ENCODE measurements at places on chromosomes 13 and 19.

DNA sequence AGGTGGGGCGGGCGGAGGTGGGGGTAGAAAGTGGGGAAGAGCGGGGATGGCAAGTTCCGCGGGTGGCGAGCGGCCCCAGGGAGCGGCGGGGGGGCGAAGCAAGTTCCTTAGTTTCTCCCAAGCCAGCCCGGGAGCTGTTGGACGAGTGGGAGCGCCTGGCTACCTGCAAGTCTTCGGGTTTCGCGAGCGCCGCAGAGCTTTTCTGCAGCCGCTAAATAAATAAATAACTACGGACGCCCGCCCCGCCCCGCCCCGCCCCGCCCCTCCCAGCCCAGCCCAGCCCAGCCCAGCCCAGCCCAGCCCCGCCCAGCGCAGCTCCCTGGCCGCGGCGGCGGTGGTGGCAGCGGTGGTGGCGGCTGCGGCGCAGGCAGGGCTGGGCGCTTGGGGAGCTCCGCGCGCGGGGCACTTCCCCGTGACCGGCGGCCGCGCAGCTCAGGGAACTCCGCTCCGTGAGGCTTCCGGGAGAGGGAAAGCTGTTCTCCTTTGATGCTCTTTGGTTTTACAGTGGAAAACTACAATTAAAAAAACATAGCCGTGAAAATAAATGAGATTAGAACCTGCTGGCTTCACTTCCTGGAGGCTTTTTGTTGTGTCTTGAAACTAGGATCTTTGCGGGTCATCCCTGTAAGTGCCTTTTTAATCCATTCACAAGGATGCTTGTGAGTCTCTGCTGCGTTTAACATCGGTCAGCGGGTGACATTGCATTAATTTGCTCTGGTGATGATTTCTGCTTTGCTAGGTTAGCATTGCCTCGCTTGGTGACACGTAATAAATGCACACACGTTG, at the start of gene UBE2L5:
TSS of gene UBE2L5 (plus strand) at position 440 of the 786 bp plus-strand sequence. CDS start 5,498 bp downstream, outside the sequence.
- peak; percentile 91 for DNase-seq

GRCh38 chr19:54707962-54708361, 16.3 kb upstream of the KIR3DL3 start:
- no peak for DNase-seq

DNA sequence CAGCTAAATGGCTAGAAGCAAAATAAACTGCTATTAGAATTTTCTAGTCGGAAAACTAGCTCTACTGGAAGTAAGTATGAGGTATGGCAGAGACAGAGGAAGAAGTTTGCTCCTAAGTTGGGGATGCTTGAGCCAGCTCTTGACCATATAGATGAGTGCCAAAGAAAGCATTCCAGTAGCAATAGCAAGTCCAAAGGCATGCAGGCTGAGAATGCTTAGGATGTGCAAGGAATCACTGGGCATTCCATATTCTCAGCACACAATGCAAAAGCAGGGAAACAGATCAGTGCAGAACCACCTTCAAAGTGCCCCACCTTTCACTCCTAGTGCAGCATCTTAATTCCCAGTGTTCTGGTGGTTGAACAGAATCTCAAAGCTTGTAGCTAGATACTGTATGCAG, 32.9 kb downstream of the SERTM1 start:
- no peak for DNase-seq

DNA sequence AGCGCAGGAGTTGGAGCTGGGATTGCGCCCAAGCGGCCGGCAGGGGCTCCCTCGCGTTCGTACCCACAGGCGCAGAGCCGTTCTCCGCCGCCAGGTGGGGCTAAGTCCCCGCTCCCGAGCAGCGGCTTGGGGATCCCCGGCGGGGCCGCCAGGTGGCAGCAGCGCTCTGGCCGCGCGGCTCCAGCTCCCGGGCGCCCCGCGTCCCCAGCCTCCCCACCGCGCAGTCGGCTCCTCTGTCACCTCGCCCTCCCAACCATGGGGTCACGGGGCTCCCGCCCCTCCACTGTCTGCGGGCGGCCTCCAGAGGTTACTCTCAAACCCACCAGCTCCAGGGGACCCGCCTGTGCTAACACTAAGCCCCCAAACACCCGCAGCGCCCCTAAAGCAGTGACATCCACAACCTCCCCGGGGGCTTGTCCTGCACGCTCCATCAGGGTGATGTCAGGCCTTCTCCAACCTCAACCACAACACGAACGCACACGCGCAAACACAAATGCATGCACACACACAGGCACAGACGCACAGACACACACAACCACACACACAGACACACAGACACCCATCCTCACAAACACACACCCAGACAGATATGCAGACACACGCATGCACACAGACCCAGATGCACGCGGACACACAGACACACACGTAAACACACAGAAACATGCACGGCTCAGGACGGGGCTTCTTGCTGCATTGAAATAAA, 18.4 kb upstream of the KCTD15 start:
- DNase-seq: peak; percentile 89

DNA sequence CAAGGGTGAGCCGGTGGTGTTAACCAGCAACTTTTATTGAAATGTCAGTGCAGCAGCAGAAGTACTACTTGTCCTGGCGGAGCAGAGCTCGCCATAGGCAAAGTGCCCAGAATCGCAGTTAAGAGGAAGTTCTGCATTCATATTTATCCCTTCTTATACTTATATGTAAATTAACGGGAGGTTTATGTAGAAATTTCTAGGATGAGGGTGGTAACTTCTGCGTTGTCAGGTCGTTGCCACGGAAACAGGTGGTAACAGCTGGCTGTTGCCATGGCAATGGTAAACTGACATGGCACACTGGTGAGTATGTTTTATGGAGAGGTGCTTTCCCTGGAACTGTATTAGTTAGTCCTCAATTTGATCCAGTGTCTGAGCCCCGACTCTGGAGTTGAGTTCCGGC, 2494.9 kb upstream of the PCDH20 start:
- DNase-seq: peak; percentile 62

DNA sequence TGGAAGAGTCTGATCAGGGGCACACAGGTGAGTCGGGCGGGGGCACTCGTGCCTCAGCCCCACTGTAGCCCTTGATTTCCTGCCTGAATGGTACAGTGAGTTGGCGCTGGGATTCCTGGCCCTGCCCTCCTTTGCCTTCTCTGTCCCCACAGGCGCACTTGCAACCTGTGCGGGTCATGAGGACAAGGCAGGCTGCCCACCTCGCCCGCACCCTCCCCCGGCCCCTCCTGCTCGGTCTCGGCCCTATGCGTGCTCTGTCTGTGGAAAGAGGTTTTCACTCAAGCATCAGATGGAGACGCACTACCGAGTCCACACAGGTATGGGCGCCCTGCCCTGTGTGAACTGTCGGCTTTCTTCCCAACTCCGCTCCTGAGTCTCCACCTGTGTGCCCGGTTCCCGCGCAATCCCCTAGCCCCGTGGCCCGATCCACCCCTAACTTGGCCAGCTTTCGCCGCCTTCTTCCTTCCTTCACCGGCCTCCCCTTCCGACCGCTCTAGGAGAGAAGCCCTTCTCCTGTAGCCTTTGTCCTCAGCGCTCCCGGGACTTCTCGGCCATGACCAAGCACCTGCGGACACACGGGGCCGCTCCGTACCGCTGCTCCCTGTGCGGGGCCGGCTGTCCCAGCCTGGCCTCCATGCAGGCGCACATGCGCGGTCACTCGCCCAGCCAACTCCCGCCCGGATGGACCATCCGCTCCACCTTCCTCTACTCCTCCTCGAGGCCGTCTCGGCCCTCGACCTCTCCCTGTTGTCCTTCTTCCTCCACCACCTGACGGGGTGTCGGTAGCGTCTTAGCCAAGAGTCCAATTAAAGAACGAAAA, 1.6 kb upstream of the KMT2B start:
- no peak for DNase-seq

DNA sequence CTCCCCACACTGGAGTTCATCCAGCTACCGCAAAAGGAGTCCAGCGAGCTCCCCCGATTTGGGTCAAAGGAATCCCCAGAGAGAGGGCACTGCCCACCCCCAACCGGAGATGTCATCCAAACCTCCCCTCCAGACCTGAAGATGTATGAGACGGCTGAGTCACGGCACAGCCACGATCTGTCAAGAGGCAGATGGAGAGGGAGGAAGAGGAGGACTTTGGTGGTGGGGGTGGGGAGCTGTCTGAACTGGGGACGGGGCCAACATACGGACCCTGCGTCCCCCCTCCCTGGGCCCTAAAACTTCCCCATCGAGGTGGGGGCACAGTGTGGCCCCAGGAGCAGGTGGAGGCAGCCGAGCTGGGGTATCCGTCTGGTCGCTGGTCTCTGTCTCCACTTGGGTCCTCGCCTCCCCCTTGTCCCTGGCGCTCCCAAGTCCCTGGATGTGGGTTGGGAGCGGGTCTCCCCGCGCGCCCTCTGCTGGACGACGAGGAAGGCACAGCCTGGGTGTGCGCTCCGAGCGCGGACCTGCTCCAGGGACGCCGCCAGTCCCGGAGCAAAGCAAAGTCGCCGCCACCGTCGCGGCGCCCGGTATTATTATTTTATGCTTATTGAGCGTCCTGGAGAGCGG, 3.8 kb downstream of the PDE4A start:
- DNase-seq: peak; percentile 84

DNA sequence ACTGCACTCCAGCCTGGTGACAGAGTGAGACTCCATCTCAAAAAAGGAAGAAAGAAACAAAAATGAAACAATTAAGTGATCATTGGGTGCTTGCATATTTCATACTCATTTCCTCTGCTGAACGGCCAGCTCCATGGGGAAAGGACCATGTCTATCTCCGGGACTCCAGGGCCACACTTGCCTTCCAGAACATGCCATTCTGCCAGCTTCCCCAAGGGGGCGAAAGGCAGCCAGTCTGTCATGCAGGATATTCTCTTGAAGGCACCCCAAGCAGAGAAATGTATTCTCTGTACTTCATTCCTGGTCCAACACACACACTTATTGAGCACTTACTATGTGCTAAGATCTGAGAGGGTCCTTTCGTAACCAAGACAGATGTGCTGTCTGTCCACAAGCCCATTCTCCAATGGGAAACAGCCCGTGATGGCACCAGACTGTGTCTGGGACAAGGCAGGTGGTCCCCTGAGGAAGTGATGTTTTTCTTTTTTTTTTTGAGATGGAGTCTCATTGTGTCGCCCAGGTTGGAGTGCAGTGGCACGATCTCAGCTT, 10.2 kb upstream of the CARM1 start:
- DNase-seq: no peak

DNA sequence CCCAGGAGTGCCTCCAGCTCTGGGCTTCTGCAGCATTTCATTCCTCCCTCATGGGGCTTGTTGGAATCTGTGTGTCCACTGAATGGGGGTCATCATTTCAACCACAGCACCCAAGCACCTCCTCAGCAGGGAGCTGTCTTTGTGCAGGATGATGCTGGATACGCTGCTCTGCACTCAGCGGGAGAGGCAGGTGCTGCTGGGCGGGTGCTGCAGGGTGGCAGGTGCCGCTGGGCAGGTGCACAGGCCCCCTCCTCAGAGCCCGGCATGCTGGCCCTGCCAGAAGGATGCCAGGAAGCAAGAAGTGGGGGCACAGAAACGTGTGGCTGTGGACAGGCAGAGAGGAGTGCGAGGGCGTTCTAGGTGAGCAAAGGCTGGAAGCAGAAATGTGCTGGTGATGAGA, 121.8 kb upstream of the VSTM2B start:
- DNase-seq: no peak

GRCh38 chr19:4868286-4868834, 893 bp upstream of the PLIN3 start:
- DNase-seq: no peak

- no peak for DNase-seq
Measured at GRCh38 chr19:48069435-48069834, 25.6 kb upstream of the CABP5 start.

- DNase-seq: no peak
Measured at GRCh38 chr13:113887700-113888201, 23.9 kb upstream of the GAS6 start.

DNA sequence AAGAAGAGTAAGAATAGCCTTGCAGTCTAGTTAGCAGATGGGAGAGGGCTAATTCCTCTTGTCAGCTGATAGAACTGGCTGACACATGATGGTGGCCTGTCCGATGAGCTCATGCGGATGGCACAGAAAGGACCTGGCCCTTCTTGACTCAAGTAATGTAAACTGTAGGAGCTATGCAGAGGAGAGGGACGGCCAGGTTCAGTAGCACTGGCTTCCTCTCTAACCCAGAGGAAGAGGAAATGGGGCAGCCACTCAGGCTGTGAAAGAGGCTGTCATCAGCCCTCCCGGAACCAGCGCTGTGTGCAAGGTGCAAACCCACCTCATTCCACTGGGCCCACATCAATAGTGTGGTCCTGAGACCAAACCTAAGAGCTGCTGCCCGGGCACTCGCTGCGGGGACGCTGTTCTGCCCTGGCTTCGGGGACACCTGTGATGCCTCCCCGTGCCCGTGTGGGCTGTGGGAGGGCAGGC, 30.8 kb upstream of the USE1 start:
- no peak for DNase-seq

GRCh38 chr19:12984683-12985048, 10.6 kb upstream of the NFIX start:
- DNase-seq: peak; percentile 61

DNA sequence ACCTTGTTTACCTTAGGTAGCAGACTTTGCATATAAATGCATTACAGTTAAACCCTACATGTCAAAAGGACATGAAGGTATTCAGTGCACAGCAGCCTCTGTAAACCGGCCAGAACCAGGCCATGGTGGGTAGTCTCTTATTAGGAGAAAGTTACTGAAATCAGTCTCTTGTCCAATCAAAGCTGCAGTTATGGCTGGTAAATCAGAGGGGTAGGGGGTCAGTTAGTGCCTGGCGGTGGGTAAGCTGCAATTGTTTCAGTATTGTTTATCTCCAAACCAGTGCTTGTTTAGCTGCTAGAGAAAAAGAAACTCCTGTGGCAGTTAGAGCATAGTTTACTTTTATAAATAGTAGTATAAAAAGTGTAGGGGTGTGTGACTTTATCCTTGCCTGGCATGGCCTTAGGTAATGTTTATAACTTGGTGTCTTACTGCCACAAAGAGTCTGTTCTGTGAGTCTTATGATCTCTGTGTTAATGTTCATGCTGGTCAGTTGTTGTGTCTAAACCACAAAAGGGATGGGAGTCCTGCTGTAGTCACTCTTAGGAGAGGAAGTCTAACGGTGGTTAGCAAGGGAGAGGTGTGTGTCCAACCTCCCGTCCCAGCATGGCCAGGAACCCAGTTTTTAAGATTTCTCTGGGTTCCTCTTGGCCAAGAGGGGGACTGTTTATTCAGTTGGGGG, 28.0 kb downstream of the CHST8 start:
- no peak for DNase-seq

DNA sequence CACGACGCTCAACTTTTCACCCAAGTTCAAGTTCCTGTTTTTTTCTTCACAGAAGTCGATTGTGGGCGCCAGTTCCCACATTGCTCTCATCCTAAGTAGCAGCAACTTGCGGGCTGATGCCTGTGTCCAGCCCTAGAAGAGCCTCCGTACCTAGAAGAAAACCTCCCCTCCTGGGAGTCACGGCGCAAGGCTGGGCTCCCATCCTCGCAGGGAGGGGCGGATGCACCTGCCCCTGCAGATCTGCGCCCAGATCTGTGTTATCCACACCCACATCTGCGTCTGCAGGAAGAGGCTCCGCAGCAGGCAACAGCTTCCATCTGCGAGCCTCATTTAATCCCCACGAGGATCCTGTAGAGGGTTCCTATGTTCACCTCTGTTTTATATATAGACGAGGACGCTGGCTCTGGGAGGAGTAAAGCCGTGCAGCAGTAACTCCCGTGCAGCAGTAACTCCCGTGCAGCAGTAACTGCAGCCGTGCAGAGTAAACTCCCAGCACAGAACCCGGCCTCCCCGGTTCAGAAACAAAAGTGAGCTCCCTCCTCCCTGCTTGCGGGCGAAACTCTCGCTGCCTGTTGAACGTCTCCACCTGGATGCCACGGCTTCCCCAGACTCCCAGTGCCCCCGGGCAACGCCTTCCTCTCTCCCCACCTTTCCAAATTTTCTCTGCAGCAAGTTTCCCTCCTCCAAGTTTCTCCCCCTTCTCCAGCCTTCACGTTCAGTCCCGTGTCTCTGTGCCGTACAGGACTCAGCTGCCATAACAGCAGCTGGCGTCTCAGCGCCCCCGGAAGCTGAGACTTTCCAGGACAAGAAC, 23.5 kb upstream of the LAIR1 start:
- peak; percentile 51 for DNase-seq

- peak; percentile 71 for DNase-seq
Measured at GRCh38 chr19:17394891-17395415, 957 bp upstream of the CCDC194 start.
